Renal cortex interstitium (tissue), 15 donors: ENCODE measurements at places on chromosomes 3 and 15.

DNA sequence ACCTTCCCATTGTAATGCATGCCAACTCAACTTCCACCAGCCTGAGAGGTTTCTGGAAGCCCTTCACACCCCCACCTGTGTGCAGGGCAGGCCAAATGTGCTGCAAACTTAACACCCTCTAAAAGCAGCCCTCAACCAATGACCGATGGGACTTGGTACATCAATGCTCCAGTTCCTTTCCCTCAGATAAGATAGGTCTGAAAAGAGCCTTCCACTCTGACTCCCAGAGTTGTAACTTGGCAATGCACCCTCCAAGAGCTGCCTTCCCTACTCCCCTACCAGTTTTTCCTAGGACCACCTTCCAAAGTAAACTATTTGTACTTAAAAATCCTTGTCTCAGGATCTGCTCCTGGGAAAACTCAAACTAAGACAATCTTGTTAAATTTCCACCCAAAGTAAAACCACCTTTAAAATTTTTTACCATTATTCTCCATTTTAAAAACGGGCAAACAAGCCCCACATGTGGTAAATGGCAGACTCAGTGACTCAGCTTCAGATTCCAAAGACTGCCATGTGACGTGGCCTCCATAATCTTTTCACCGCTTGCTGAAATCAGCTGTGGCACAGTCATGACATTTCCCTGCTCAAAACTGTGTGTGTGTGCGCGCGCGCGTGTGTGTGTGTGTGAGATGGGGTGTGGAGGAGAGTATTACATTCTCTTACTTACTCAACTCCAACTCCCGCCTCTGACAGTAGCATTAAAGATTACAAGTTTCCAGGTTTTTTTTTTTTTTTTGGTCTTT, 17.2 kb downstream of the RASGRP1 start:
- DNase-seq = no peak

GRCh38 chr3:156160647-156161046, 40.3 kb downstream of the KCNAB1 start:
- DNase-seq = no peak

GRCh38 chr15:25170781-25171110, 216.0 kb downstream of the SNRPN start:
- no peak for DNase-seq

- DNase-seq = no peak
Observed at GRCh38 chr15:66647358-66647757, 54.7 kb upstream of the SMAD6 start.

DNA sequence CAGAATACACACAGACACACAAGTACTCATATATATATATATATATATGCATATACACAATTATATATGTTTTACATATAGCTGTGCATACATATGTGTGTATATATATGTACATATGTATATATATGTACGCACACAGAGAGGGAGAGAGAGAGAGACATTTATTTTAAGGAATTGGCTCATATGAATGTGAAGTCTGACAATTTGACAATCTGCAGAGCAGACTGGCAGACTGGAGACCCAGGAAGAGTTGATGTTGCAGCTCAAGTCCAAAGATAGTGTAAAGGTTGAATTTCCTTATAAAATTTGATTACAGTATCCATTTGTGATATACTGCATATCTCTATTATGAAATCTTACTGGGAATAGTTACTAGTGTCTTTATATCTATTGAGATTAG, 1330.3 kb upstream of the CADM2 start:
- DNase-seq = no peak

- no peak for DNase-seq
Observed at GRCh38 chr15:41806291-41807181, 21.4 kb upstream of the JMJD7 start.

DNA sequence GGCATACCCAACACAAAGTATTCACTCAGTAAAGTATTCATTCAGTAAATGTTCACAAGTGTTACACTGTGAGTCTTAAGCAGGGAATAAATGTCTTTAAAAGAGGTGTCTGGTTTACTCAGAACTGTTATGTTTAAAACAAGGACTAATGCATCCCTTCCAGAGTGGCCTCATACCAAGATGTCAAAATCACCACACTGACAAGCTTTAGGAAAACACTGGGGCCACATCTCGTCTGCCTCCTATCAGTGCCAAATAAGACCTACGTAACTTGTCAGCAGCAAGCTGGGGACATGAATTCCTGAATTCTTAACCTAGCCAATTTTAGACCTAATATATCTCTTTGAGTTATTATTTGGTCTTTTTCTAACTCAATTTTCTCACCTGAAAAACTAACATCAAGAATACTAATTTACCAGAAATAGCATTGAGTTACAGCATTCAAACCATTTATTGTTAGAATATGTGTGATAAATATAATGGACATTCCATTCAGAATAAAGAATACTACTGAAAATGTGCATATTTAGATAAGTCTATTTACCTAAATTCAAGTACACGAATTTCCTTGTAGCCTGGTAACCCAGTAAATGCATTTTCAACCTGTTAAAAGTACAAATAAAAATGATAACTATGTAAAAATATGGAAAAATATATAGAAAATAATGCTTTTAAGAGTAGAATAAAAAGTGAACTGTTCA, 51.3 kb downstream of the IMPG2 start:
- DNase-seq = no peak

- DNase-seq = no peak
Observed at GRCh38 chr15:63069616-63070090, 27.1 kb downstream of the TPM1 start.

DNA sequence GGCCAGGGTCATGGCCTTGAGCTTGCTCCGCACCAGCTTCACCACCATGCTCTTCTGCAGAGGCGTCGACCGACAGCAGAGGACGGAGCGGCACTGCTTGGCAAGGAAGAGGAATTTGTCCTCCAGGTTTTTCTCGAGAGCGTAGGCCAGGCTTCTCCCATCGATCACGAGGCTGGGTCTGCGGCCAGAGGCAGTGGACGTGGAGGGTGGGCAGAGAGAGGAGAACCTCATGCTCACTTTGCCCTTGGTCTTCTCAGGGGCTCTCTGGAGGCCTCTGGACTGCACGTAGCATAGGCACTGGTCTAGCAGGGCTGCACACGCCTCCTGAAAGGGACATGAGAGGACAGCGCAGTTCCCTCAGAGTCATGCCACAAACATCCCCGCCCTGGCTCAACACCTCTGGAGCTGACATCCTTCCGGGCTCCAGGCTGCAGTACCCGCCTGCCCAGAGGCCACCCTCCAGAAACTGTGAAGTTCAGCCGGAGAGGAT, 168.3 kb downstream of the ATP10A start:
- no peak for DNase-seq

- no peak for DNase-seq
Observed at GRCh38 chr15:39512643-39513042, 68.2 kb upstream of the THBS1 start.

GRCh38 chr15:41283653-41284426, 48.6 kb downstream of the OIP5 start:
- DNase-seq = peak; percentile 99

DNA sequence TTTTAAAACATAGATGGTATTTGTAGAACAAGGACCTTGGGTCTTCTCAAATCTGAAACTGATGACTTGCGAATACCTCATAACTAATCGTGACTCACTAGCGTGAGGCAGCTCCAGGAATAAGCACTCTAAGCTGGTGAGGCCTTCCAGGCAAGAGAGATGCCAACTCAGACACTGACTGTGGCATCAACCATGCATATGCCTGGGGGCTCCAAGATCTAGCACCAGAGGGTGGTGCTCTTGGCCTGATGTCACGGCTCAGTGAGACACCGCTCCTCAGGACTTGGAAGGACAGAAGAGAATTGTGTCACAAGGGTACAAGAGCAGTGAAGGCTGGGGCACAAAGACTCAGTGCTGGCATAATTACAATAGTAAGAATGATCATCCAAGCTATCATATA, 125.0 kb upstream of the TRIM42 start:
- no peak for DNase-seq

- DNase-seq = no peak
Observed at GRCh38 chr3:125512135-125512920, 7.7 kb downstream of the SNX4 start.

DNA sequence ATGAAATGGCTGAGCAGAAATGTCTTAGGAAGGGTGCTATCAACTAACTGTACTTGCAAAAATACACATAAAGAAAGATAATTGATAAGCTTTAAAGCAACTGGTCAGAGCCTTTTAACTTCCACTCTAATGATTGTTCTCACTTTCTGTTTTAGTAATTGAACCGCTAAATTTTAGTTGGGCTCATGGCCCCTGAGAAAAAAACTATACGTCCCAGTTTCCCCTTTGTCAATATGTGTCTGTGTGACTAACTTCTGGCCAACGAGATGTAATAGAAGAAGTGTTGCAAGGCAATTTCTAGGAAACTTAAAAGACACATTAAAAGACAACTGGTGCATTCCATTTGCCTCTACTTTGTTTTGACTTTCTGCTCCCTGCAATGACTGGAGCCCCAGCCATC, 223.9 kb downstream of the NR1D2 start:
- no peak for DNase-seq

- DNase-seq = no peak
Observed at GRCh38 chr3:43378066-43378935, 92.0 kb downstream of the SNRK start.

GRCh38 chr3:20700714-20701113, 514.7 kb upstream of the SGO1 start:
- DNase-seq = no peak

- DNase-seq = peak; percentile 38
Observed at GRCh38 chr3:44323341-44323955, 15.1 kb upstream of the TCAIM start.

DNA sequence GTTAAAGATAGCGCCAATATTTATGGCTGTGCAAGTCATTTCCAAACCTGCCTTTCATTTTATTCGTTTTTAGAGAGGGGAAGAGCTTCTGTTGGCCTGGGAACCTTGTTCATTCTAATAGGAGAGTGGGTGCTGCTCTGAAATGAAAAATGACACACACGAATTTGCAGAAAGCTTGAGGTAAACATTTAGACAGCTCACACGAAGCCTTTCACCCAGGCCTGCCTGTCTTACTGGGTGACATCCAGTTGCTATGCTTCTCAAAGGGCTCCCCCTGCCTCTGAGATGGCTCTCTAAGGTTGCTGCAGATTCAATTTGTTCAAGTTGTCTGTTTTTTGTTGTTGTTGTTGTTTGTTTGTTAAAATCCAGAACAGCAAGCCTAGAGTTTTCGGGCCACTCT, 18.2 kb downstream of the PEX5L start:
- DNase-seq = no peak

- DNase-seq = peak; percentile 63
Observed at GRCh38 chr3:49671291-49672288, 2.6 kb upstream of the APEH start.

DNA sequence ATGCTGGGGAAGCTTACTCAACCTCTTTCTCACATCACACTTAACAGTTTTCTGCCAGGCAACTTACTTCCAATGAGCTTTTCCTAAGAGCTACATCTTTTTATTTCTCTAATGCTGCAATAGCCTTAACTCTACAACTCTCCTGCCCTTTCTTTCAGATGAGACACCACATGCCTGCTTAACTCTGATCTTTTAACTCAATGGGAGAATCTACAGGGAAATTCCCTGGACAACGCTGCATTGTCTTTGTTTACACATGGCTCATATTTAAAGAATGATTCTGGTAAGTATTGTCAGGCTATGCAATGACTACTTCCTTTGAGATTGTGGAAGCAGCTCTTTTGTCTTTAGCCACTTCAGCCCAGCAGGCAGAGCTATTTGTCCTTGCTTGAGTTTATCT, 353.1 kb upstream of the BCHE start:
- DNase-seq = no peak

- no peak for DNase-seq
Observed at GRCh38 chr3:186254676-186255650, 107.1 kb downstream of the DGKG start.

DNA sequence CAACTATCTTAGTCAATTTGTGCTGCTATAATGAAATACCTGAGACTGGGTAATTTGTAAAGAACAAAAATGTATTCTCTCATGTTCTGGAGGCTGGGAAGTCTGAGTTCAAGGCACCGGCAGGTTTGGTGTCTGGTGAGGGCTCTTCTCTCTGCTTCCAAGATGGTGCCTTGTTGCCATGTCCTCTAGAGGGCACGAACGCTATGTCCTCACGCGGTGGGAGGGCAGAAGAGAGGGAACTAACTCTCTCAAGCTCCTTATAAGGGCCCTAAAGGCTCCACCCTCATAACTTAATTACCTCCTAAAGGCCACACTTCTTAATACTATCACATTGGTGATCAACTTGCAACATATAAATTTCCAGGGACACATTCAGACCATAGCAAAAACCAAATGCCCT, 108.4 kb downstream of the ADAMTSL3 start:
- no peak for DNase-seq

- no peak for DNase-seq
Observed at GRCh38 chr3:151303751-151304150, 12.9 kb downstream of the GPR87 start.

GRCh38 chr3:128823631-128824030, 55.8 kb upstream of the ACAD9 start:
- no peak for DNase-seq

- no peak for DNase-seq
Observed at GRCh38 chr3:37229740-37230139, 55.4 kb upstream of the LRRFIP2 start.

- no peak for DNase-seq
Observed at GRCh38 chr3:186171521-186171920, 62.6 kb upstream of the ETV5 start.

DNA sequence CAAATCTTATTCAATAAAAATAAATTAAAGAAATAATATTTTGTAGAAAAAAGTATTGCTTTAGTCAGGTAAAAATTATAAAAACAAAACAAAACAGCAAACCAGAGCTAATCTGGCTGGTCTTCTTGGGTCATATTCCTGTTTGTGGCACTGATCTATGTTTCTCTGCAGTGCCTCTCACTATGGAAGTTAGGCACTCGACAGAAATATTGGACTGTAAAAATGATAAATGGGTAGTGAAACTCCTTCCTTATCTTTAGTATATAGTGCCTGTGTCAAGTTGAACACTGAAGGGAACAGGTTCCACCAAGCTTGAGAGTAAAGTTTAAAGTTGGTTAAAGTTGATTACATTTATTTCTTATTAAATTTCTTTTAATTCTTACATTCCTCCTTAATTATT, 1195.6 kb upstream of the GBE1 start:
- no peak for DNase-seq

DNA sequence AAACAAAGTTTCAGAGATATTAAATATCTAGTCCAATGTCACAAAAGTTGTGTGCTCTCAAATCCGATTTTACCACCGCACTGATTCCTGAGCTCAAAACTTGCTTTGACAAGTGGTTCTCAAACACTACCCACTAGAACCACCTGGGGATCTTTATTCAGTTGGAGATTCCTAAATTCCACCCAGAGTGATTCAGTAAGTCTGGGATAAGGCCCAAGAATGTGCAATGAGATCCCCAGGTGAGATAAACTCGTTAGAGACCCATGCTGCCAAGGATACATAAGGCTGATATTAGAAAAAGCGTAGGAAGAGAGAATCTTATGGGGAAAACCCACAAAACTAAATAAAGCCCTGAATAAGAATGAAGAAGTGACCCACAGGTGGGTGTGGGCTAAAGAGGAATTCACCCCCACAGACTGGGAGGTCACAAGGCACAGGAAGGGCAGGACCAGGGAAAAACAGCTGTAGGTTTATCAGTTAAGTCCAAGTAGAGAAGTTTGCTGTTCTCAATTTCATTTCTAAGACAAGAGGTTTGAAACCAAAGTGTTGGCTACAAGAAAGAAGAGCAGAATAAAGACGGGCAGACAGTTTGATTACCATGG, 11.5 kb upstream of the RPS17 start:
- DNase-seq = no peak
